ENCODE measurements at places on chromosomes 1 and 21. TPM values are rescaled to one million over a fixed set of nuclear protein-coding genes. Genes with fewer than 3 reads are reported as not detected.

DNA sequence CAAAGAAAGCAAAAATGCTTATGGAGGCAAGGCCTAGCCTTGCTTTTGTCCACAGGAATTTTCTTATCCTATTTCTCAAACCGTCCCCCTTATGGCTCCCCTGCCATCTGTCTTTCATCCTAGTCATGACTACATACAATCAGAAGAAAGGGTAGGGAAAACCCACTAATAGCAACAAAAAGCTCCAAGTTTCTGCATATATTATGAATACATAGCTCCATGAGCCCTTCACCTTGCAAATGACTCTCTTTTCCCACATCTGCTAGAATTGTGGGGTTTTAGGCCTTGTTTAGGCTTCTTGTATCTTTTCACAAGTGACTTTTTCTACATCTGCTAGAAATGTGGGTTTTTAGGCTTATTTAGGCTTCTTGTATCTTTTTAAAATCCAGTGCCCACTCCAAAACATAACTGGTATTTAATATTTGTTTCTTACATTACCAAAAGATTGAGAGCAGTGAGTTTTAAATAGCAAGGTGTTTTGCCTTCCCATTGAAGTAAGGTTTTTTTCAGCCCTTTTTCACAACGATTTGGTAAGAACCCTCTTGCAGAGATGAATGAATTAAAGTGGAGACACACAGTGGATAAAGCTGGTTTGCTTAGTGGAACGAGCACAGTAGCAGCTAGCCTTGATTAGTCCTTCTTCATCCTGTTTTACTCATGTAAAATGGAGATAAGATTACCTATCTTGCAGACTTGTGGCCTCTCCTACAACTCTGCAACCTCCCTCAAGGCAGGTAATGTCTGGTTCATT is 4.4 kb downstream of the GADD45A start:
- DNase-seq, result peak; percentile 61

GRCh38 chr21:15797577-15798363 is 68.0 kb downstream of the USP25 start:
- peak; percentile 17 for DNase-seq

DNA sequence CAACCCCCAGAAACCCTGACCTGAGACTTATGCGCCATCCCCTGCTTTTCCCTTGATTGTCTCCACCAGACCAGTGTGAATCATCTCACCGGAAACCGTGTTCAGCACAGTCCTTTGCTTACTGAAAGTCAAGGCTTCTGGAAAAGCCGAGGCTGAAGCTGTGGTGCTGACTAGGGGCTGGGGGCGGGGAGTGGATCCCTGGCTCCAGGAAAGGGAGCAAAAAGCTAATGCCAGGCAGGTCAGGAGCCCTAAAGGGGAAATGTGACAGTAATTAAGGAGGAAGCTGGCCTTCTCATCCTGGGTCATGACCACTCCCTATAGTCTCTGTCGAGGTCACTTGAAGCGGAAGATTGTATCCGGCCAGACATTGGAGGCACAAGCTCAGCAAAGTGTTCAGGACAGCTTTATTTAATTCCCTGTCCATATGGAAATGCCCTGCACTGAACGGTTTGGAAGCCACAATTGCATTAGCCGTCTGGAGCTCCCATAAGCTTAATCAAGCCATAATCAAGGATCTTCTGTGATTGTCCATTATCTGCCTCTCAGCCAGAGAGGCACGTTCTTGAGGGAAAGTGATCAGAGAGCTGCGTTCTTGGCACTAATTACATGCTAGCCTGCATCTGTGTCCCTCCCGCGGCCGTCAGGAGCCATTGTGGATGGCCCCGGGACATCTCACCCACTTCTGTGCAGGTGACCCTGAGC is 403.6 kb downstream of the RRAGC start:
- DNase-seq, result no peak

- no peak for DNase-seq
Observed at GRCh38 chr1:70807088-70807664, 240.4 kb downstream of the PTGER3 start.

GRCh38 chr1:158045639-158046038 is 52.2 kb downstream of the KIRREL1 start:
- DNase-seq, result no peak

- no peak for DNase-seq
Observed at GRCh38 chr1:216044538-216044937, 378.7 kb downstream of the USH2A start.

The CNKSR1 gene
- 1.6 TPM for total RNA-seq

DNA sequence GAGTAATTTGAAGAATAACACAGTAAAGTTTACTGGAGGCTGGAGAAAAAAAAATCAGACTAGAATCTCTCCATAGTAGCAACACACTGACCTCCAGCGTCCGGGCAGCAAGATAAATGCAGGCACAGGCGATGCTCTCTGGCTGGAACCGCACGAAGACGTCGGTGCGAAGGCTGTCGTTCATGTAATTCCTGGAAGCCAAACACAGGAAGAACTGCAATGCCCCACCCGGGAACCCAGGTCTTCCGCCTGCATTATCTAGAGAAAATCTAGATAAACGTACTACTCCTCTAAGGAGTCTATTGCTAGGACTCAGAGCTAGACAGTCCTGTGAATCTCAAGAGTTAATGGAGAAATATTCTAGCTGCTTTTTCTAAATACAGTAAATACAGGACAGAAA is 8.5 kb downstream of the CCNL2 start:
- no peak for DNase-seq

DNA sequence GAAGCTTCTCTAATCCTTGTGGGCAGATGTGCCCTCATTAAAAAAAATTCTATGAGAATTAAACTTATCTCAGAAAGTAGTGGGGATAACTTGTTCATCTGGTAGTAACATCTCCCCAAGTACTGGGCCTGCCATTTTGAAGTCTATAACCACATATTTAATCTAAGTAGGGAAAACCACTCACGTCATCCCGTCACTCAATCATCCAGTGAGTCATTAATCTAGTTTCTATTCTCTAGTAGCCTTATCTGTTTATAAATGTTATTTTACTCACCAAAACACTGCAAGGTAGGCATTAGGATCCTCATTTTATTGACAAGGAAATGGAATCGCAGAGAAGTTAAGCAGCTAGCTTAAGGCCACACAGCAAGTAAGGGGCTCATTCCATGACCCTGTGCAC is 221.9 kb downstream of the ATG4C start:
- DNase-seq, result no peak

GRCh38 chr1:80988926-80989325 is 811.8 kb upstream of the ADGRL2 start:
- no peak for DNase-seq

- DNase-seq, result no peak
Observed at GRCh38 chr1:172561252-172561651, 28.3 kb downstream of the SUCO start.

DNA sequence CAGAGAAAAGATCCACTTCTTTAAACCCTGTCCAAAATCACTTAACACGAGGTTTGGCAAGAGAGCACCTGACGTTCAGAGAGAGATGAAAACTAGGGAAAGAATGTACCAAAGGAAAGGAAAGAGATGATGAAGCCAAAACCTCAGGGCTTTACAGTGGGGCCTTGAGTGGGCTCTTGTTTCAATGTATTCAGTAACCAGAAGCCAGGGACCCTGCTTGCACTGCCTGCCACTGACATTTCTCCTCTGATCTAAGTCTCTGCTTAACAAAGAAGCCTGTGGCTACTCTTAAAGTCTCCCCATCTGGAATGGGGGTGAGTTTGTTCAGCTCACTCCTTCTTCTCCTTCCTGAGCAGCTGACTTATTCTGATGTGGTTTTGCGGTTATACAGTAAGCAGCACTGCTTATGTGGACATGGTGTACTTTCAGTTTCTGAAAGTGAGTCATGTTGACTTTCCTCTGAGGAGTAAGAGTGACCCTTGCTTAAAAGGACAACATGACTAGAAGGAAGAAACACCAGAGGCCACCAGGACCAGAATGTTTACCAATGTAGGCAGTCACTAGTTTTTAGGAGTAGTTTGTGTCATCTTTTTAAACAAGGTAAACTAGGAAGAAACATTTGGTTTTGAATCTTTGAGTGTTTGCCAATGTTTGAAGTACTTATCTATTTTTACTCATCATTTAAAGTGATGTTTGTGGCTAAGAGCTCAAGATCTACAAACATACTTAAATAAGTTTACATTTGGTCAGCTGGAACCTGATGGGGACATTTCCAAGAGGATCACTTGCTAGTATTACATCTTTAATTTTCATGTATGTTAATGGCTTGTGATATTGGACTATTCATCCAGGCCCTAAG is 87.4 kb downstream of the FASLG start:
- DNase-seq, result no peak

The GBP6 gene
- not detected for total RNA-seq

DNA sequence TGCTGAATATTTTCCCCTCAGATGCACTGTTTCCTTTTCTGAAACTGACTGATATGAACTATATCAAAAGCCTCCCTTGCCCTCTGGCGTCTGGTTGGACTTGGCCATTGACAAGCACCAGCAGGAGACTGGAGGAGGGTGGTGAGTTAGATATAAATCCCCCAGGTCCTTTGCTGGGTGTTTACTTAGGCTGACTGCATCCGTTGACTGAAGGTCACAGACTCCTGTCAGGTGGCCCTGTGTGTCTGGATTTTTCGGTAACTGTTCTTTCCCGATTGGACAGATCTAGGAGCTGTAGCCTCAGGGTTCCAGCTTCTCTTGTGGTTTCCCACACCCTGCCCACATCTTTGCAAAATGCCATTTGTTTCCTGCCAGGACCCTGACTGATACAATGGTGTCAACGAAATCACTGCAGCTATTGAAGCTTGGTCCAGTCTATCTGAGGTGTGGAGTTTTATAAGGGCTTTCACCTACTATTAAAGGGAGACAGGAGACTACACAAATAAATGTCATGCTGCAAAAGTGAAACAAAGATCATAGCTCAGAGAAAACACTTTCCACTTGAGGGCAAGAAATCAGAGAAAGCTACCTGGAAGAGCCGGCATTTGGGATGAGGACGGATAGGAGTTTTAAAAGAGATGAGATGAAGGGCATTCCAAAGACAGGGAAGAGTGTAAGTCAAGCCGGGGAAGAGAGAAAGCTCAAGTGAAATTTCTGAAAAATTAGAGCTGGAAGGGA is 1.5 kb upstream of the MAGI3 start:
- DNase-seq, result peak; percentile 56

DNA sequence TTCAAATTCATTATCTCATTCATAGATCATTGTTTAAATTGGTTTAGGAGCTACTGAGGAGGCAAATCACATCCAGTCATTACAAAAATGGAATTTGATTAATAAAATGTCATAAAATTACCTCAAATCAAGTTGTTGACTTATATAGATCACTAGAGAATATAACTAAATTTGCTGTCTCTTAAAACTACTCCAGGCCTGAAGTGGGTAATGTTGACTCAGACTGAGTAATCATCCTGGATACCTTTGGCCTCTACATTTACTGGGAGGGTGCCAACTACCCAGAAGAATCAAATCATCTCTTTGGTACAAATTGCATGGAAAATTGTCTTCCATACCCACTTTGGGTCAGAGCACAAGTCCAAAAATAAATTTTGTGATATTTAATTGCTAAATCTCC is 191.2 kb upstream of the GREM2 start:
- no peak for DNase-seq

DNA sequence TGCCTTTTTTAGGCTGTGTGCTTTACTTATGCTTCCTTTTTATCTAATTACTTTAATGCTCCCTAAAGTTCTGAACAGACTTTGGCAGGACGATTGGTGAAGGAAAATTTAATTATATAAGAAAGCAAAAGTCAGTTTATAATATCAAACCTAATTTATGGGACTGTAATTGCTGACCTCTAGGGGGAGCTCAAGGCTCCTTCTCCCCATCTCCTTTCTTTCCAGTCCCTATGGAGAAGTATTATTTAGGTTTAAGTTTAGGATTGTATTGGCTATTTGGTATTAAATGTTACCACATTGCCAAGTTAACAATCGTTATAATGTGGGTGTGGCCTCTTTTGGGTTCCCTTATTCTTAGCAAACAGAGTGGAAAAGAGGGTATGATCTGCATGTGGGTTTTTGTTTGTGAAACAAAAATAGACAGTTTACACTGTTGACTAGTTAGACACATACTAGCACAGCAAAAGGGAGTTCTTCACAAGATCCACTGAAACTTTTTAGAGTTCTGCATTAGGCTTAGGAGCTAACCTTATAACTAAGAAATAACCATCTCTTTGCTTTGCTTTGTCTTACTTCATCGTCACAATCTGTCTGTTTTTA is 48.2 kb upstream of the TNFSF4 start:
- DNase-seq, result peak; percentile 68

DNA sequence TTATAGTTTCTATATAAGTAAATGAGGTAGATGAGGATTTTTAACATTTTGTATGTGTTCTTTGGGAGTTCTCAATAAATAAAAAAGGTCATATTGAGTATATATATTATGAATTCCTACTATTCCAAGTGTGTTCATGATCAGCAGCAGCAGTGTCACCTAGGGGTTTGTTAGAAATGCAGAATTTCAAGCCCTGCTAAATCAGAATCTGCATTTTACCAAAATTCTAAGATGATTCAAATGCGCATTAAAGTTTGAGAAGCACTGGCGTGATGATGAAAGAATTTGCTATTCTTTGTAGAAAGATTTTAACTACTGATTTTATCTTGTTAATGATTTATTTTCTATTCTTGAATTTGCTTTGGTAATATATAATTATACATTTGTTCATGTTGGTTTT is 28.7 kb downstream of the F3 start:
- no peak for DNase-seq

- peak; percentile 69 for DNase-seq
Observed at GRCh38 chr1:32200226-32201010, at the start of gene CCDC28B. Gene CCDC28B (plus strand): TSS chr1:32200595. CDS start chr1:32201936, 1,341 bp downstream.

The TNNT2 gene
- total RNA-seq, result not detected

DNA sequence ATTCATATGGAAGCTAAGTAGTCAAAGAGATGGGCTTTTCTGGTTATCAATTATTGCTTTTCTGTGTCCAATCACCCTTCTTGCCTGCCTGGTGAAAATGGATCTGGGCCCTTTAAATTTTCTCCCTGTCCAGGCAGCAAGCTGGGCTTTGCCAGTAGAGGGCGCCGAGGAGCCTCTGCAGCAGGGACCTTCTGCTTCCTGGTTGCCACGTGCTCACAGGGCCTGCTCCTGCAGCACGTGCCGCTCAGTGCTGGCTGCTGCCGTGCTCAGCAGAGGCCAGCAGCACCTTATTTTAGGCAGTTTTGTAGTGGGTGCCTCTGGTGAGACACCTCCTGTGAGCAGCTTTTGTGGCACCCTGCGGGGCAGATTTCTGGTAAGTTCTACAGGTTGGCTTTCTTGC is 4.0 kb downstream of the ACTL8 start:
- peak; percentile 71 for DNase-seq

All from K562 (cell line).